ENCODE measurements at places on chromosomes 16 and 17.

DNA sequence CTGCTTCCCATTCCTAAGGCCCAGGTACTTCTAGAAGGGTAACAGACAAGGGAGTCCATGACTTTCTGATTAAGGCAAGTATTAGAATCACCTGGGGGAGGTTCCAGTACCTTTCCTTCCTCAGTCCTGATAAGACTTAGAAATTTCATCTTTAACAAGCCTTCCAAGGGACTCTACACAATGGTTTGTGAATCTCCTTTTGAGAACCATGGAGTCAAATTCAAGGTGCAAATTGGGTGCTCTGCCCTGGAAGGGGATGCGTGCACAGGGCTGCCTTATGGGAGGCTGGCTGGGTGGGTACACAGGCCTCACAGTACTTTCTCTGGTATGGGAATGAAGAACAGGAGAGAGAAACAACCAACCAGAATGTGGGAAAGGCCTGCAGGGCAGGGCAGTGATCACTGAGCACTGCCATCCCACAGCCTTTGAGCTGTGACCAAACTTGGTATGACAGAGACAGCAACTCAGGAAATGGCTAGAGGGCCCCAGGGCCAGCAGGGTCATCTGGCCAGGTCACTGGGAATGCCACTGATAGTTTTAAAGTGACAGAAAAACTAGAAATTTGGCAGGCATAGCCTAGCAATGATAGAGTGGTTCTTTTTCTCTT, 3.6 kb upstream of the TMIGD1 start:
- DNase-seq, result no peak

GRCh38 chr17:50196036-50196435, 5.4 kb downstream of the COL1A1 start:
- no peak for DNase-seq

DNA sequence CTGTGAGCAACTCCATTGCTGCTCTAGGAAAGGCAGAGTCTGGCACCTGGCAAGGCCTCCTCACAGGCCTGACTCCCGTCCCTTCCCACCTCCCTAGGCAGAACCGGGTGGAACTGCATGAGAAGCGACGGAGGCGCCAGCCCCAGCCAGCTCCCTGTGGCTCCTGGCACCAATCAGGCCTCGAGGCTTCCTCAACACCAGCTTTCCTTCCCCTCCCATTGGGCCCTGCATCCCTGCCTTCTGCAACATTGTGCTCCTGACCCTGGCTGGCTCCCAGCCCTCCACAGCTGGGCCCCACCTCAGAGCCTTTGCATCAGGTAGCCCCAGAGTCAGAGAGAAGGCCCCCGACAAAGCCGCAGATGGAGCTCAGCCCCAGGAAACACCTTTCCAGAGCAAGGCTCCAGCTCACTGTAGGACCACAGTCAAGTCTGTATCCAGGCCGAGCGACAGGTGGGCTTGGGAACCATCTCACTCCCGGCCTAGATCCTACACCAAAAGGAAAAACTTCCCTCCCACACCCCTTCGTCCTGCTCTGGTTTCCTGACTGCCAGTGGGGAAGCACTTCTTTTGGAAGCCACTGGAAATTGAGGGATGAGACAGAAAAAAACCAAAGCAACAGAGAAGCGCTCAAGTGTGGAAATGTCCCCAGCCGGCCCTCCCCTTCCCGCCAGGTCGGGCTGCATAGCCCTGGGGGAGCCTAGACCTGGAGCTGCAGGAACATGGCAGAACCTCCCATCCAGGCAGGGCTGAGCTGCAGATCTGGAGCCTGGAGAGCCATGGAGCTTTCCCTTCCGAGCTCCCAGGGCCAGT, 31.0 kb downstream of the LRRC75A start:
- no peak for DNase-seq

- DNase-seq, result no peak
These were observed 251.7 kb upstream of the CACNG5 start for GRCh38 chr17:66583112-66583748.

DNA sequence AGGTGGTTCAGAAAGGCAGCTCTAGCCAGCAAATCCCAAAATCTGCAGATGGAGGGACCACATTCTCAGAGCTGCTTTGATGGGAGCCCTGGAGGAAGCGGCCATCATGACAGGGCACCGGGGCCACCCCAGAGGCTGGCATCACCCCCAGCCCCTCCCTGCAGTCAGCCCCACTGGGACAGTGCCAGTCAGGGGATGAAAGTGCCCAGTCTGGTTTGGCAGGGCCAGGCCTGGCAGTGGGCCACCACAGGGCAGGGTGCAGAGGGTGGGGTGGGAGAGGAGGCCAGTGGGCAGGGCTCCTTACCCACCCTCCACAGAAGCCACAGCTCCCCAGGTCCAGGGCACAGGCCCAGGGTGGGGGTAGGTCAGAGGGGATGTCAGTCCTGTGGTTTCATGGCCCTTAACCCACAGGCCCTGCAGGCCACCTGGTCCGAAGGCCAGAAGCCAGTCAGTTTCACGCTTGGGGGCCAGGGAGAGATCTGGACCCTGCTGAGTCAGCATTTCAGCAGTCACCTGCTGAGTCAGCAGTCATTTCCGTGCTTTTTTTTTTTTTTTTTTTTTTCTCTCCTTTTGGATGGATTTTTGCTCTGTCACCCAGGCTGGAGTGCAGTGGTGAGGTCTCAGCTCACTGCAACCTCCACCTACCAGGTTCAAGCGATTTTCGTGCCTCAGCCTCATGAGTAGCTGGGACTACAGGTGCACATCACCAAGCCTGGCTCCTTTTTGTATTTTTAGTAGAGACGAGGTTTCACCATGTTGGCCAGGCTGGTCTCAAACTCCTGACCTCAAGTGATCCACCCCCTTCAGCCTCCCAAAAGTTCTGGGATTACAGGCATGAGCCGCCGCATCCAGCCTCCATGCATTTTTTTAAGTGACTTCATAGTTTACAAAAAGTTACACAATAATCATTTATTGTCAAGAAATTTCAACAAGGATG, 10.4 kb downstream of the SLC25A10 start:
- no peak for DNase-seq

DNA sequence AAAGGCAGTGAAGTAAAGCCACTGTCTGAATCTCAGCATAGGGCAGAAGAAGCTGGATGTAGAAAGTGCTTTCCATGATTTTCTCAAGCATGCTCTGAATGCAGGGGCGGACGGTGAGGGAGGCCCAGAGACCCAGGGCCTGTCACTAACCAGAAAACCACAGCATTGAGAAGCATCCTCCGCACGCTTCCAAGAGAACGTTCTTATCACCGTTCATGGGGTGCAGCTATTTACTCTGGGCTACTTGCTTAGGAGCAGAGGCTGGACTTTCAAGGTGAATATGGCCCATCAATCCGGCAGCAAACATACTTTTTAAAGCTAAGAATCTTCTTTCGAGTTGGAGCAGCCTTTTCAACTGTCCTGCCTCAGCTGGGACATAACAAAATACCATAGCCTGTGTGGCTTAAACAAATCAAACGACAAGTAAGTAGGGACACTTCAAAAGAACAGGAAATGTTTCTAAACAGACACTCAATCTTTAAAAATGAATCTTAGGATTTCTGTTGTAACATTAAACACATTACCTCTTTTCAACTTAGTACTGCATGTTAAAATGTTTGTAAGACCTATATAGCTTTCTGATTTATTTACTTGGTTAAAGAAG, 46.5 kb upstream of the CDRT4 start:
- DNase-seq, result no peak

- no peak for DNase-seq
These were observed 2.5 kb downstream of the TBX21 start for GRCh38 chr17:47735536-47736011.

DNA sequence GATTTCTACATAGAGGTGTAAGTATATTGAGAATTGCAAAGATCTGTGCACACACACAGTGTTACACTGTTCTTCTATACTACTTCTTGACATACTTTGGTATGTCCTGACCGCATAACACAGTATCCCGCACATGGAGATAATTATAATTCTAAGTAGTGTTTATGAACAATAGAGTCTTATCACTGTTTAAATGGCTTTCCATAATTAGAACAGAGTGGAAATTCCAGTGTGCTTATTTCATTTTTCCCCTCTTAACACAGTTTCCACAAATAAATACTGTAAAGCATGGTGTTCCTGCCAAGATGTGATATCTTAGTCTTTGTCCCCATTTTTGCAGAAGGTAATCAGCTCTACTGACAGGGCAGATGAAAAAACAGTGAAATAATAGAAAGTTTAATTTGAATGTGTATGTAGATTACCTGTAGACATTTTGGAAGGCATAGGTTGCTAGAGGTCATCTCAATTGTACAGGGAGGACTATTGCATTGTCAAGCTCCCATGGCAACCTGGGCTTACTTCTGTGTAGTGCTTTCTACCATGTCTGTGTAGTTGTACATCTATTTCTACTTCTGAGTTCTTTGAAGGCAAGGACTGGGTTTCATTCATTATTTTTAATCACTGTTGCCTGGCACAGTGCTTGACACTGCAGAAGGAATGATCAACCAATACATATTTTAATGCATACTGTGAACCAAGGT, 10.1 kb upstream of the KRT28 start:
- DNase-seq, result no peak

GRCh38 chr16:86249631-86250030, 260.7 kb upstream of the FOXF1 start:
- DNase-seq, result no peak

DNA sequence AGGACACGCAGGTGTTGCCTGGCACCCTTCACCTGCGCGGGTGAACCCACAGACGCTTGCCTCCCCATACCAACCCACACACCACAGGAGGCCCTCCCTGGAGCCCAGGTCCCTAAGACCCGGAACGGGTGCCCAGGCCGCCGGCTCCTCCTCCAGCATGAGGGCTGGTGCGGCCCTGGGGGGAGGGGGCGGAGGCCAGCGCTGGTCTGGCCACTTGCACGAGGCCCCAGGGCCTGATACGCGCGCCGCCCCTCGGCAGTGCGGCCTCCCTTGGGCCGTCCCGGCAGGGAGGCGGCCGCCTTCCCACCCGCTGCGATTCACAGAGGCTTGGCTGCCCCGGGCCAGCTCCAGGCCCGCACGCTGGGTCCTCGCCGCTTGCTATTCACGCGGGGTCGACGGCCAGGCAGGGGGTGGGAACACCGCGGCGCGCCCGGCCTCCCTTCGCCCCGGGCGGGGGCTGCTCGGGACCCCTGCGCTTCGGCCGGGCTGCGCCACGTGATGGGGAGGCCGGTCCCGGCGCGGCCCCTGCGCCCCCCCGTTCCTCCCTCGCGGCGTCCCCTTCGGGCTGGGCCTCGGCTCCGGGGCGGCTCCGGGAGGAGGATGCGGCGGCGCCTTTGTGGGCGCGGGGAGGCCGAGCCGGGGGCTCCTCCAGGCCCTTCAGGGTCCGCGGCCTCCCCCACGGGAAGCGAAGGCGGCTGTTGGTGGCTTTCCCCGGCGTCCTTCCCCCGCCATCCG, 685 bp downstream of the FASN start:
- DNase-seq, result no peak

- no peak for DNase-seq
These were observed 296.9 kb upstream of the HSBP1 start for GRCh38 chr16:83510906-83511305.

- DNase-seq, result peak; percentile 76
These were observed 195.9 kb upstream of the CHMP6 start for GRCh38 chr17:80795754-80796153.

GRCh38 chr17:74843352-74843627, 16.4 kb downstream of the GRIN2C start:
- DNase-seq, result no peak

DNA sequence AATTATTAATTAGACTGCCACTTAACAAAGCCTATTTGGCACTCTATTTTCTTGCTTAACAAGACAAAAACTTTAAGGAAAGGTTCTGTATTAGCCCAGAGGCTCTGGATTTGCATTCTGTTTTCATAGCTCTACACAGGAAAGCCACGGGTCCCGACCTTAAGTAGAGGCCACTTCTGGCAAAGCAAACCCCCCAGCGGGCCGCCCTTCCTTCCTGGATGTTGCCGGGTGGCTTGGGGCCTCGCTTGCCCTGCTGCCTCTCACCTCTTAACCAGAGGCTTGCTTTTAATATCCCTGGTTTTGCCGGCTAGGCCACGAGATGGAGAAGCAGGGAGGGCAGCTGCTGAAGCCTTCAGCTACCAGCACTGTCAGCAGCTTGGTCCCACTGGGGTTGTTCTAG, 4.4 kb downstream of the RTN4RL1 start:
- no peak for DNase-seq

DNA sequence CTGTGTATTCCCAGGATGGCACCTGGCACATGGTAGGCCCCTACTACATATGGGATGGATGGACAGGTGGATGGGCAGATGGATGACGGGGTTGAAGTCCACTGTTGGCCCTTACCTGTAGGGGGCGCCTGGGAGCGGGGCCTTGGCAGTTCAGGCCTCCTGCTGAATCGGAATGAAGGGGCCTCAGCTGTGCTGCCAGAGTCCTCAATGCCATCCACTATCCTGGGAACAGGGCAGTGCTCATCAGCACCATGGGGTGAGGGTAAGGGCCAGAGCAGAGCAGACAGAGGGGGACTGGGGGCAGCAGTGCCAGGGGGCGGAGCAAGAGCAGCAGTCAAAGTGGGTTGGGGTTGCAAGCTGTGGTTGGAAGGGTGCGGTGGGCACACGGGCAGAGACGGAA, 8.3 kb upstream of the RAB5C start:
- no peak for DNase-seq

DNA sequence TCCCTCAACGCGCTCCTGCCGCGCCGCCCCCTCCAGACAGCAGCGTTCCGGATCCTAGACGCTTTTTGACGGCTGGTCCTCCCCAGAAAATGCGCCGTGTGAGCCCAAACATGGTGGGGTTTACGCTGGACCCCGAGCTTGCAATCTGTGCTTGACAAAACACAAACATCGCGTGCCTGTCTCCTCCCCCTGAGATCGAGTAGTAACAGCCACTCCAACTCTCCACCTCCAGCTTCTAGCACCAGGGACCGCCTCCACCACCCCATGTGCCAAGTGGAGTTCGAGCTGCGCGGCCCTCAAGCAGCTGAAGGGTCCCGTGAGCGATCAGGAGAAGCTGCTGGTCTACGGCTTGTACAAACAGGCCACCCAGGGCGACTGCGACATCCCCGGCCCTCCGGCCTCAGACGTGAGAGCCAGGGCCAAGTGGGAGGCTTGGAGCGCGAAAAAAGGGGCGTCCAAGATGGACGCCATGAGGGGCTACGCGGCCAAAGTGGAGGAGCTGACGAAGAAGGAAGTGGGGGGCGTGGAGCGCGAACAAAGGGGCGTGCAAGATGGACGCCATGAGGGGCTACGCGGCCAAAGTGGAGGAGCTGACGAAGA, 656 bp upstream of the GEMIN4 start:
- DNase-seq, result peak; percentile 16

- no peak for DNase-seq
These were observed 54.7 kb upstream of the SDK2 start for GRCh38 chr17:73698966-73699365.

GRCh38 chr16:11160676-11161115, 95.3 kb downstream of the SOCS1 start:
- no peak for DNase-seq

DNA sequence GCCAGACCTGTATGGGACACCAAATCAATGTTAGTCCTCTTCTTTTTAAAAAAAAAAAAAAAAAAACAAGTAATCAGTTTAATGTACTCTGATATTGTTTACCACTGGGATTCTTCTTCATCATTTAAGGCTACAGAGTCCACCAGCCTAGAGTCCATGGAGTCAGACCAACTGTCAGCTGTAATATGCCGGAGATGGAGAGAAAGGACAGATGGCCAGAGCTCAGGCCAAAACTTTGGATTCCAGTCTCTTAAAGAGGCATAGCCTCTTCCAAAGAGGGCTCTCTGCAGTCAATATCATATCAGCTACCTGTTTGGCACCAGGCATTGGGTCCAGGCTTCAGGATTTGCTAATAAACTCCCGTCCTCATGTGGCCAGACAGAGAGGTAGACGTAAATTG, 469.6 kb upstream of the HSBP1 start:
- no peak for DNase-seq

GRCh38 chr17:55344514-55344997, 77.1 kb downstream of the MMD start:
- no peak for DNase-seq

Data from SHP77 (cell line).